ENCODE measurements at places on chromosomes 7 and 10.
A peak's percentile ranks its signal among the peaks of the same experiment; 100 is the strongest.

DNA sequence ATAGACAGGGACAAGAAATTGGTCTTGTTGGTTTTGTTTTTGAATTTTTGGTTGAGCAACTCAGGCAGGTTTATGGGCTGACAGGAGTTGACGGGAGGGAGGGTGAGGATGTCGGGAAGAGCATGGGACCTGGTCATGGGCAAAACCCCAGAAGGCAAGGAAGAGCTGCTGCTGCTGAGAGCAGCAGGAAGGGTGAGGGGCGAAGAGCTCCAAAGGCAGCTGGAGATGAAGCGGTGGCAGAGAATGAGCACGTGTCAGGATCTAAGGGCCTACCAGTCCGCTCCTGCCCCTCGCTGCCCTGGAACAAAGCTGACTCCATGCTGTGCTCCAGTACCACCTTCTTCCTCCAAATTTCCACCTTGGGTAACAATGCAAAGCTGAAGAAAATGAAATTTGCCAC, 84.3 kb downstream of the ARHGAP22 start:
- DNase-seq: no peak

DNA sequence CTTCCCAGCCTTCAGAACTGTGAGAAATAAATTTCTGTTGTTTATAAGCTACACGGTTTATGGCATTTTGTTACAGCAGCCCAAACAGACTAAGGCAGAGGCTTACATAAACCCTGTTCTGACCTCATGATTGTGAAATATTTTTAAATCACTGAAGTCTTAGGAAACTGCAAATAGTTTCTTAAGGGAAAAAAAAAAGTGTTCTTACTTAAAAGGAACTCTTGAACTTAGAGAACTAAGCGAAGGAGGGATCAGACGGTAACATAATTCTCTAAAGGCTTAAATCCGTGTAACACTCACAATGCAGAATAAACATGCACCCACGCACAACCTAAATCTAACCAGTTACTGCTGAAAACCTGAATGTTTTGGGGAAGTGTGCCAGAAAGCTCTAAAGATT, 749.1 kb upstream of the LRRTM3 start:
- DNase-seq: no peak

DNA sequence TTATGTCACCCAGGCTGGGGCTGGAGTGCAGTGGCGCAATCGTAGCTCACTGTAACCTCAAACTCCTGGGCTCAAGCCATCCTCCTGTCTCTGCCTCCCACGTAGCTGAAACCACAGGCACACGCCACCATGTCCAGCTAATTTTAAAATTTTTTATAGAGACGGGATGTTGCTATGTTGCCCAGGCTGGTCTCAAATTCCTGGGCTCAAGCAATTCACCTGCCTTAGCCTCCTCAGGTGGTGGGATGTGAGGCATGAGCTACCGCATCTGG, 123.2 kb upstream of the PARD3 start:
- no peak for DNase-seq

- DNase-seq: no peak
Observed at GRCh38 chr7:27922907-27923641, 183.1 kb downstream of the TAX1BP1 start.

GRCh38 chr10:1057106-1057657, 997 bp downstream of the WDR37 start:
- peak; percentile 5 for DNase-seq

GRCh38 chr7:128351296-128352152, 7.8 kb upstream of the RBM28 start:
- no peak for DNase-seq

GRCh38 chr10:132911786-132912097, 30.6 kb downstream of the CFAP46 start:
- DNase-seq: no peak

GRCh38 chr7:109049366-109049765, 479.7 kb downstream of the DNAJB9 start:
- DNase-seq: no peak

DNA sequence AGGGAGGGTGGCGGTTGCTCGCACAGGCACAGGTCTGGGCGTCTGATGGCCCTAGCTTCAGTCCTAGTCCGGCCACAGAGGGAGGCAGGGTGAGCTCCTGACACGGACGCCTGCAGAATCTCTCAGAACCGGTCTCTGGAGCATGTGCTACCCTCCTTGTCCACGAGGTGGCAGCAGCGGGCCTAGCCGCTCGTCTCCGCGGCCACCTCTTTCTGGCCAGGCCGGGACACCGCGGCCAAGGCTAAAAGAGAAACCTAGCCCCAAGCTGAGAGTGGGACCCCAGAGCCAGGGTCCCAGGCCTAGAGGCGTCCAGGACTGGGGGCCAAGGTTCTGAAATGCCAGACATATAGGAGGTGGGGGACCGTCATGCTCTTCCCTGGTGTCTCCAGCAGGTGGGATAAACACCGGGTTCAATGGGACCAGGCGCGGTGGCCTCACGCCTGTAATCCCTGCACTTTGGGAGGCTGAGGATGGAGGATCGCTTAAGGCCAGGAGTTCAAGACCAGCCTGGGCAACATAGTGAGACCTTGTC, 3.2 kb upstream of the LAT2 start:
- peak; percentile 83 for DNase-seq

DNA sequence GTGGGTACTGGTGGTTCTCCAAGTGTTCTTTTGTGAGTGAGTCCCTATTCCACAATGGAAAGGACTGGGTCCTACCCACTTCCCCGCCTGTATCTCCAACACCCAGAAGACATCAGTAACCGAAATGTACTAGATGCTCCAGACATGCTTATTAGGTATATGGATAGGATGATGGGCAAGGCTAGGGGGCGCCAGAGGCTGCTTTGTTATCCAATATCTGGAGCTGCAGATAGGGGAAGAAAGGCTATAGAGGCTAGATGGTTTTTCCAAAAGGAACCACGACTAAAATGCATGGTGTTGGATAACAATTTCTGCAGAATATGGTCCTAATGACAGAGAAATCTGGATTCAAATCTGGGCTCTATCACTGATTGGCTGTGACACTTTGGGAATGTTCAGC, 56.2 kb upstream of the TM9SF3 start:
- DNase-seq: peak; percentile 32

GRCh38 chr7:3064067-3064466, 20.4 kb upstream of the CARD11 start:
- no peak for DNase-seq

DNA sequence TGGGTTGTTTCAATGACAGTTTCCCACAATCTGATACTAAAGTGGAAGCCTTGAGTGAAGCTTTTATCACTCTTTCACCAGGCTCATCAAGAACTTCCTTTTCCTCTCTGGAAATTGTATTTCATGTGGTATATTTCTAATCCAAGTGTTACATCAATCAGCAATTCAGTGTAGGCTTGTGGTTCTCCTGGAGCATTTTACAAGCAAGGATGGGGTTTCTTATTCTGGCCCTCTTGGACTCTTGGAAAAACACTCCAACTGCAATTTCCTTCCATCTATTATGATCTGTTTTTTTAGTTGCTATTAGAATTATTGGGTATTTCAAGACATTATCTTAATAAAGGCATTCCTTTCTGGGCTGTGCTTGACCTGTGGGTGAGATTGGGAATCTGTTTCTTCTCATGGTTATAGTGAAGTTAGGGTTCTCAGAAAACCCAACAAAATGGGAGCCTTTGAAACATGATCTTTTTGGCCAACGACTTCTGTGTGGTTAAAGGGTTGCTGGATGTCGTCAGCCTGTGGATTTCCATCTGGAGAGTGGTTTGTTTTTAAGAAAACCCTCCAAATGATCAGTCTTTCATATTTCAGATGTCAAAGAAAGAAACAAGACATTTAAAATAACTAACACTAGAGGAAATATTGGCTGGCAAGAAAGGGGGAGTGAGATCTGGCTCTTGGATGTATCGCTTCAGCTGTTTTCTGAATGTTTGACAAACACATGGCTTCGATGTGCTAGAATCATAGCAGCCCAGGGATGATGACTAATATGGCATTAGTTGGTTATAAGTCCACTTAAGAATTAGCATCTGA, 540.2 kb downstream of the LRMDA start:
- no peak for DNase-seq

DNA sequence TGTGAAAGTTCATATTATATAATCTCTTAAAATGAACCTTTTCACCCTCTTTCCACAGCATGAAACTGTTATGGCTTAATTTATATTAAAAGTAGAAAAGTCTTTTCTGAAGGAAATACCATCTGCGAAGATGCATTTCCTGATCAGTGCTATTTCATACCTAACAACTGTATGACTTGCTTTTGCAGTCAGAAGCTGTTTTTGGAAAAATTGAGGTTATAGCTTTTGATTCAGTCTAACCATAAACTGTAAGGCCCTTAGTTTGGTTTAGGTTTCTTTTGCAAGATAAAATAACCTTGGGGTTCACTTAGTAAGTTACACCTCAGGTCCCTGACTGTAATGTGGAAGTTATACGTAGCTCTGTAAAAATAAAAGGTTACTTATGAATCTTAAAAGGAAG, 22.7 kb upstream of the PARP12 start:
- no peak for DNase-seq

GRCh38 chr7:152312316-152312715, 123.5 kb downstream of the KMT2C start:
- no peak for DNase-seq

DNA sequence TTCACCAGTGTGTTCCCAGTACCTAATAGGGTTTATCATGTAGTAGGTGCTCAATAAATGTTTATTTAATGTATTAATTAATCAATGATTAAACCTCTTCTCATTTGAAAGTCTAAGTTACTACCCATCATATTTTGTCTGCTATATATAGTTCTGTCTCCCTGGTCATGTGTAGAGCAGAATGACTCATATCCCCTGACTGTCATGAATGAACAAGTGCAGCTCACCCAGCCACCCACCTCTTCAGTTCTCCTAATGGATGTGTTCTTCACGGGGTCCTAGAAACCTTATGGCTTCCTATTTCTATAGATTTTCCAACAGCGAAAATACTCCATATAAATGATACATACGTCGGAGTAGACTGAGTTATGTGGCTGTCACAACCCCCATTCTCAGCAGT, 64.5 kb downstream of the HIF1AN start:
- no peak for DNase-seq

GRCh38 chr7:14888962-14889361, 13.6 kb downstream of the DGKB start:
- peak; percentile 37 for DNase-seq

DNA sequence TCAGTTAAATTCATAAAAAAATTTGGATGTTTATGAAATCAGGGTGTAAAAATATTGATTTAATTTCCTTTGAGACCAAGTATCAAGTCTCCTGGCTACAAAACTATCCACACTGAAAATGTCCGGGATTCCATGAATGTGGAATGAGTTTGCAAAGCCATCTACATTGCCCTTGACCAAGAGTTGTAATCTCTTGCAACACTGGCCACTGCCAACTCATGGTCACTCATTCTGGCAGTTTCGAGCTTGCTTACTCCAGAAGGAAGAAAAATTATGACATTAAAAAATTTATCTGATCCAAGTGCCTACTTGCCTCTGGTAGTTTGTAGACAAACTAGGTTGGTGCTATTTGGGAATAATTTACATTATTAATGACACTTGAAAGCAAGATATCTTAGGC, 84.2 kb downstream of the NPY start:
- DNase-seq: no peak

GRCh38 chr7:151371266-151371665, 29.7 kb downstream of the NUB1 start:
- DNase-seq: no peak

- no peak for DNase-seq
Observed at GRCh38 chr7:33705333-33705833, 200.0 kb upstream of the BMPER start.

- DNase-seq: no peak
Observed at GRCh38 chr7:108723381-108723814, 153.7 kb downstream of the DNAJB9 start.

- no peak for DNase-seq
Observed at GRCh38 chr7:108528183-108528712, 2.3 kb upstream of the PNPLA8 start.

DNA sequence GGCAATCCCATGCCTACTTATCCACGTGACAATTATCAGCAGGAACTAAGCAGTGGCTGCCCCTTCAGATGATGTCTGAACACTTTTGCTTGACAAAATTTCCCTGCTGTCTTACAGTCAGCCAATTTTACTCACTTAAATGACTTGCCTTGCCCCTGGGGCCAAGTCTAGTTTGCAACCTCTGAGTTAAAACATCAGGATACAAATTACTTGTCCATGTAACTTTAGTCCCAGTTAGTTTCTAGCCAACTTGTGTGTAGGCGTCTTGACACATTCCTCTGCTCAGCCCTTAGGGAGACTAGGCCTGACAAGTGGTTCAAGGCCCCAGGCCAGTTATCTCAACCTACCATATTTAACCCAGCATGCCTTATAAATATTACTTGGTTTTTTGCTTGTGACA, 11.6 kb upstream of the TYSND1 start:
- DNase-seq: no peak

GRCh38 chr7:82375713-82376112, 67.9 kb downstream of the CACNA2D1 start:
- DNase-seq: peak; percentile 82

- no peak for DNase-seq
Observed at GRCh38 chr10:110860576-110861241, 11.0 kb upstream of the PDCD4 start.

- no peak for DNase-seq
Observed at GRCh38 chr10:28993861-28994260, 295.0 kb upstream of the LYZL1 start.

- no peak for DNase-seq
Observed at GRCh38 chr7:28979776-28980175, 21.6 kb upstream of the TRIL start.

- DNase-seq: no peak
Observed at GRCh38 chr7:20030915-20031362, 186.2 kb downstream of the MACC1 start.

DNA sequence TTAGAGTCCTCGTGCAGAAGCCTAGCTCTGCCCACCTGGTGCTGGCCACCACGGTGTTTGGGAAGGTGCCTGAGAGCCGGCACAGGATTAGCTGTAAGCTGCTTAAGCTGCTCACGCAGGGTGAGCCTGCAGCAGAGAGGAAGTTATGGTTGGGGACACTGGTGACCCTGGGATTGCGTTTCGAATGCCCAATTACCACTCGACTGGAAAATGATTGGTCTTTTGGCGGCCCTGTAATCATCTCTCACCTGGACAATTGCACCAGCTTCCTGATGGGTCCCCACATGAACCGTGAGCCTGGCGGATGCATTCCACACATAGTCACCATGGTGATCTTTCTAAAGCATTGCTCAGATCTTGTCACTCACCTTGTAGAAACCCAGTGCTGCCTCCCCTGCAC, 442.3 kb upstream of the ZMIZ1 start:
- peak; percentile 75 for DNase-seq

DNA sequence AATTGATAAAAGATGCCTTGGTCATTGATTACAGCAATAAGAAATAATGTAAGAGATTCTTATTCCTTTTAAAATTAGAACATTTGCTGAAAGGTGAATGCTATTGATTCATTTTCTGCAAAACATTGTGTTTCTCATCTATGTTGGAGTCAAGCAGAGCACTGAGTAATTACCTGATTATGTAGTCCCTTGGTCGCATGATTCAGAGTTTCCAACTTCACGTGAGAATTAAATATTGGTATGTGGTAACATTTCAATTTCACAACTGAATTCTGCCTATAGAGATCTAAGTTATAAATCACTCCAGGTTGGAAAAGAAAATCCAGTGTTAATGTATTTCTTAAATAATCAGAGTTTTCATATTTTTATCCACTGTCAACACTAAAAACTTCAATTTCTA, 701.4 kb downstream of the PHTF2 start:
- DNase-seq: no peak

Data from NCI-H1417 (cell line).